ENCODE measurements at places on chromosomes 1 and 21.

DNA sequence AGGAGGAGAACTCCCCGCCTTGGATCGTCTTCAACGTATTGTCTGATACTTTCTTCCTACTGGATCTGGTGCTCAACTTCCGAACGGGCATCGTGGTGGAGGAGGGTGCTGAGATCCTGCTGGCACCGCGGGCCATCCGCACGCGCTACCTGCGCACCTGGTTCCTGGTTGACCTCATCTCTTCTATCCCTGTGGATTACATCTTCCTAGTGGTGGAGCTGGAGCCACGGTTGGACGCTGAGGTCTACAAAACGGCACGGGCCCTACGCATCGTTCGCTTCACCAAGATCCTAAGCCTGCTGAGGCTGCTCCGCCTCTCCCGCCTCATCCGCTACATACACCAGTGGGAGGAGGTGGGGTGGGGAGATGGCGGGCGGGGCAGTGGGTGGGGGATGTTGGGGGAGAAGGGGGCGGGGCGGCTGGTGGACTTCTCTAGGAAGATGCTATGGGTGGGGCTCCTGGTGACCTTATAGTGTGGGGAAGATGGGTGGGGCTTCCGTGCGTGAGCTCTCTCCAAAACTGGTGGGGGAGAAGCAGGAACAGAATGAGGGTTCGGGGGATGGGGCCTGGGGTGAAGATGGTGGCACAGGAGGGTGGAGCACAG lies 5.3 kb downstream of the HCN3 start:
- no peak for DNase-seq

- no peak for DNase-seq
Observed at GRCh38 chr1:164064501-164064900, 494.5 kb upstream of the PBX1 start.

- DNase-seq = no peak
Observed at GRCh38 chr1:182122256-182122912, 60.9 kb upstream of the ZNF648 start.

- no peak for DNase-seq
Observed at GRCh38 chr1:46130606-46131005, 1.8 kb downstream of the PIK3R3 start.

Data from ecto neural progenitor cell (in vitro differentiated cells).